Transverse colon (tissue), 4 donors: ENCODE measurements at places on chromosomes 3 and 15. TPM values are rescaled to one million over a fixed set of nuclear protein-coding genes. Genes with fewer than 3 reads are reported as not detected.

DNA sequence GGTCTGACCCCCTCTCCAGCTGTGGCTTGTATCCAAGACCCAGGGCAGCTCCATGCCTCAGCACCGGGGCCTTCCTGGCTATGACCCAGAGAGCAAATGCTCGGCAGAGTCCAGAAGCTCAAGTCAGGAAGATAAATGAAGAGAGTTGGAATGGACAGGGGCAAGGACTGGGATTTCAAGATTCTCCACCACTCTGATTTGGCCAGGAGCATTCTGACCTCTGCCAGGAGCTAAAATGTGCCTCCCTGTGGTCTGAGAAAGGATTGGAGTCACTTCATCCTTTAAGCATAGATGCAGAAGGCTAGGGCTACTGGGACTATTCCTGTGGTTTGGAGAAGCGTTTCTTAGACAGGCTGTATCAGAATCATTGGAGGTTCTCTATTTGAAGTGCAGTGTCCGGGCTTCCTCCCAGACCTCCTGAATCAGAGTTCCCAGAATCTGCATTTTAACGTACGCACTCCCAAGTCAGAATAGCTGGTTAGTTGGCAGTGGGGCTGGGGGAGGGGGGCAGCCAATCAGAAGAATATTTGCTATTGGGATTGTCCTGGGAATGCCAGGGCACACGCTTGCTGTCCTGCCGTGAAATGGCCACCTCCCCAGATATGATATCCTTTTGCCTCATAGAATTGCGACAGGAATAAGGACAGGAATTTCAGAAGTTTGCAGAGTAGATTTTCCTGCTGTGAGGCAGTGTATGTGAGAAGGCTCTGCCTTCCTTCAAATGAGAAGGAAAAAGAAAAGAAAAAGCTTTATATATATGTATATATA is 57.4 kb downstream of the HRH1 start:
- no peak for DNase-seq

DAZL gene
- not detected for total RNA-seq

DNA sequence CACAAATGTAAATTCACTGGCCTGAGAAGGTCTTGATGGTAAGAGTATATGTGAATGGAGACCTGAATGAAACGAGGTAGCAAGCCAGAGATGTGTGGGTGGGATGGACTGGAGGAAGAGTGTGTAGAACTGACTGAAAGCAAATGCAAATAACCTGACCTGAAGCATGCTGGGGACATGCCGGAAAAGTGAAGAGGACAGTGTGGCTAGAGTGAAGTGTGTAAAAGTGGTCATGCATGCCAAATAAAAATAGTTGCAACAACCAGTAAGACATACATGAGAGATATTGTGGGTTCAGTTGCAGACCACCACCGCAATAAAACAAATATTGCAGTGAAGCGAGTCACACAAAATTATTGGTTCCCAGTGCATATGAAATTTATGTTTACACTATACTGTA is 82.3 kb downstream of the LPP start:
- DNase-seq, result no peak

FHIT gene
- 7.5 TPM for total RNA-seq

SLCO2A1 gene
- 27.2 TPM for total RNA-seq

- DNase-seq, result no peak
Observed at GRCh38 chr15:83855956-83856355, 202.0 kb downstream of the ADAMTSL3 start.

DNA sequence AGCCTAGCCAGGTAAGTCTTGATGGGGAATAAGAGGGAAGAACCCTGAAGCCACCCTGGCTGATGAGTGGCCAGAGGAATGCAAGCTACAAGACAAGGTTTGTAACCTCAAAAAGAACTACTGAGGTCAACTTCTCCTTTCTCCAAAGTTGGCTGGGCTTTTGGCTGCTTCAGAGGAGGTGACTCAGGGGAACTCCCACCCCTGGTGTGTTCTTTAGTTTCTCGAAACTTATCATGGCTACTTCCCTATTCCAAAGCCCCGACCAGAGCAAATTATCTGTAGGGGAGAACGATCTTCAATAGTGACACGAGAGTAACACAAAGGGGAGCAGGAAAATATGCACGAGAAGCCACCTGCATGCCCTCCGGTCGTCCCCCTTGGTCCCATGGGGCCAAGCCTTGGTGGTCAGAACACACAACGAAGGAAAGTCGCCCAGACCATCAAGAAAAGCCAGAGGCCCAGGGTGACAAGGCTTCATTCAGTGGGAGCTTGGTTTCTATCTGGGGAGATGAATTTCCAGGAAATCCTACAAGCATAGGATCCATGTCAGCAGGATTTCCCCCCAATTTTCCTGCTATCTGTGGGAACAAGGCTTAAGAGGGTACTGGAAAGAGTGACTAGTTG is 6.5 kb upstream of the BCL2A1 start:
- DNase-seq, result peak; percentile 14

AEN gene
- 22.7 TPM for total RNA-seq

GRCh38 chr3:43796041-43796596 is 105.4 kb downstream of the ABHD5 start:
- no peak for DNase-seq
